Cardiac fibroblast (primary cell): ENCODE measurements at places on chromosomes 7 and 10.

DNA sequence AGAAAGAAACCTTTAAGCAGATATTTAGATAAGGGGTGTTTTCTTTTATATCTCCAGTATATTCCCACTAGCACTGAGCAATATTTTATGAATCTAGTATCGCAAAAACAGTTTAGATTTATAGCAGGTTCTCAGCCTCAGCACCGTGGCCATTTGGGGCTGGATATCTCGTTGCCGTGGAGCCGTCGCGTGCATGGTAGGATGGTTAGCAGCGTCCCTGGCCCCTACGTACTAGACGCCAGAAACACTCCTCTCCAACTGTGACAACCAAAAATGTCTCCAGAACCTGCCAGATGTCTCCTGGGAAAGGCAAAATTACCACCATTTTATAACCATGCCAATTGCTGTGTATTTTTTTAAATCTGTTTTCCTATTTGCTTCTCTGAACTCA, 172.9 kb downstream of the CACNB2 start:
- no peak for DNase-seq

GRCh38 chr10:79980711-79981110, 31.8 kb upstream of the SFTPD start:
- DNase-seq, result no peak

DNA sequence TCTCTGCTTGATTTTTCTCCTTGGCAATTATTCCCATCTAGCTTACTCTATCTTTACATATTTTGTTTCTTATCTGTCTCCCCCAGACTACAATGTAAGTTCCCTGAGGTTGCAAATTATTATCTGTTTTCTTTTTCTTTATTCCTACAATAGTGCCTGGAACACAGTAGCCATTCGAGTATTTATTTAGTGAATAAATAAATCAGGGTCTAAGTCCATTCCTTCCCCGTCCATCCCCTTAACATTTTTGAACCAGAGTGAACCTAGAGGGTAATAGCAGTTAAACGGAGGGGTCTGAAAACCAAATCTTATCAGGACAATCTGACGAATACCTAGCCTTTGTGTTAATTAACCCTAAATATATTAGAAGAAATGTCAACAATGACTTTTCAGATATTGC, 252.8 kb upstream of the YAE1 start:
- DNase-seq, result no peak

- no peak for DNase-seq
Observed at GRCh38 chr10:22612318-22612717, 102.1 kb downstream of the PIP4K2A start.
